ENCODE measurements at places on chromosomes 2 and 18.

GRCh38 chr2:64609942-64610281 lies 43.8 kb downstream of the SERTAD2 start:
- no peak for DNase-seq

GRCh38 chr2:27471961-27472360 lies 17.6 kb downstream of the IFT172 start:
- DNase-seq: no peak

DNA sequence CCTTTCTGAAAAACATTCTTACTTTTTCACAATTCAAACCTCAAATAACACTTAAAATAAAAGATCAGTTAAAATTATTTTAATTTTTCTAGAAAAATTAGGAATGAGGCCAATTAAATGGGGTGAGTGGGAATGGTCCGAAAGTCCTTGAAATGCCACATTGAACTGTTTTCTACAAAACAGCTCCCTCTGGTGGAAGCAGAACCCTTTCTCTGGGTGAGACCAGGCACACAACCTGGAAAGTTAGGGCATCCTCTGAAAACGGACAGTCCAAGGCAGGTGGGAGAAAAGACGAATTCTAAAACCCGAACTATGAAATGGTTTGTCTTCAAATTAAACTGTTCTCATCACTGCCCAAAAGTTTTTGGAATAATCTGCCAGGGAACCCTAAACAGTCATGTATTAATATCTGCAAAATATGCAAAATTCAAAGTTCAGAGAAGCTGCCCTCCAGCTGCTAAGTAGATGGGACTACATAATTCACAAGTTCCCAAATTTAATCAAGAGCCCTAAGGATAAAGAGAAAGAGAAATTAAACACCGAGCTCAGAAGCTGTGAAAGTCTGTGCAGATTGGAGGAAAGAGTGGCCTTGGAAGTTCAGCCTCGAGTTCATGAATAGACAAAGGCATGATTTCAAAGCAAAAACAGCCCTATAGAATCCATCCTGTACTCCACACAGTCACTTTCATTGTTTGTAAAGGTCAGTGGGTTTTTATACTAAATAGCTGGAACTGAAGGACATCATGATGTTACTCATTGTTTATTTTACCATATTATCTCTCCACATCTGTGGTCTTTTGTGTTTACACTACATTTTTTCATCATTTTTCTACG lies 108.3 kb downstream of the PIEZO2 start:
- DNase-seq: no peak

- DNase-seq: no peak
These were observed 2.7 kb downstream of the LAPTM4A start for GRCh38 chr2:20048488-20049448.

GRCh38 chr2:241489733-241490680 lies 18.4 kb downstream of the STK25 start:
- no peak for DNase-seq

DNA sequence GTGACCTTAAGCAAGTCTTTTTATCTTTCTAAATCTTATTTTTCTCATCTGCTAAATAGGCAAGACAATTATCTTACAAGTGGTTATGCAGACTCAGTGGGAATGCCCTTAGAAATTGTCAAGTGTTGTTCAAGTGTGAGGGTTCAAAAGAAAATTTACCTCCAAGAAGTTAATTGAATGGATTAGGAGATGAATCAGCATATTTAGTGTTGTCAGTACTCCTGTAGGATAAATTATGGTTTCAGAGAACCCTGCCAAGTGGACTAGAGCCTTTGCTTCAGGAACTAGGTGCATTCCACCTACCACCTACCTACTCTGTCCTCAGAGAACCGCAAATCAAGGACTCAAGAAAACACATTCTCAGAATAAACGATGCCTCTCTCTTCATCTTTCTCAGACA lies 69.8 kb upstream of the KCTD1 start:
- DNase-seq: no peak

DNA sequence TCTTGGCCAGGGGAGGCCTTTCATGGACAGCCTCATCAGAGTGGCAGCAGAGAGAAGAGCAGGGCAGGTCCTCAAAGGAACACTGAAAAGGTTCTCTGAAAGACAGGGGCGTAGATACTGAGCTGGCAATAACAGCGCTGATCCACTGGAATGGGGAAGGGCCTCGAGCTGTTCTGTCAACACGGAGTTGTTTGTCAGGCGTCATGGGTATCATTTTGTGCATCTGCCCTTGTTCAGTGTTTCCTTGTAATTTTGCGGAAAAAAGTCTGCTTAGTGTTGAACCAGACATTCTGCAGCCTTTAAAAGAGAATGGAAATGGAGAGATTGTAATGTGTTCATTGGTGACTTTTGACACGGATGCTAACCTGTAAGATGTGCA lies 21.5 kb downstream of the AGAP1 start:
- DNase-seq: no peak

DNA sequence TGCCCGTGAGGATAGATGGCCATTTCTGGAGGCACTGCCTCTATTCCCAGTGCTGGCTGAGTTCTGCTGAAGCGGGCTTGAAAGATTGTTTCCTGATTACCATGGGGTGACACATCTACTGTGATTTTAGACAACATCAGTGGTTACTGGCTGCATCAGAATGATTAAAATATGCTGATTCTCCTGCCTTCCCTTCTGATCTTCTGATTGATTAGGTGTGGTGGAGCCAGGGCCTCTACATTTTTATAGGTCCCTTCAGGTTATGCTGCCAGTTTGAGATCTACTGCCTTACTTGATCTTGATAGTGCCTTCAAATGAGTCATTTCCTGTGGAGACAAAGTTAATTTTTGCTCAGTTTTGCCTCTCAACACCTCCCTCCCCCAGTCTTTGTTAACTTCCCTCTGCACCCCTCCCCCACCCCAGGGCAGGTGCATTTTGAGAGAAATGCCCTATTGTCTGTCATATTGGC lies 31.6 kb upstream of the SNORC start:
- DNase-seq: peak; percentile 47

DNA sequence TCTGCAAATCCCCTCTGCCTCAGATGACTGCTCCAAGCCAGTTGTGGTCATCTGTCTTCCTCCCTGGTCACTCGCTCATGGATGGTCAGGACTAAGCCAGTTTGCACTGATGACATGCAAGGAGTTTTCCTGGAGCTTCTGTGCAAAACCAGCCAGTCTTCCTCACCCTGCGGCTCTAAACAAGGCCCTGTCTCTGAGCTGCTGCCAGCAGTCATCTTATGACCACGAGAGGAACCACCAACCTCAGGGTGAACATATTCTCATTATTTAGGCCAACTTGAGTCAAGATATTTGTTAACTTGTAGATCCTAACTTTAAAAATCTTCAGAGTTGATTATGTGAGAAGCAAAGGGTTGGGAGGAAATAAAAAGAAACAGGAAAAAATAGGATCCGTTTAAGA lies 119.9 kb upstream of the CAB39 start:
- no peak for DNase-seq

DNA sequence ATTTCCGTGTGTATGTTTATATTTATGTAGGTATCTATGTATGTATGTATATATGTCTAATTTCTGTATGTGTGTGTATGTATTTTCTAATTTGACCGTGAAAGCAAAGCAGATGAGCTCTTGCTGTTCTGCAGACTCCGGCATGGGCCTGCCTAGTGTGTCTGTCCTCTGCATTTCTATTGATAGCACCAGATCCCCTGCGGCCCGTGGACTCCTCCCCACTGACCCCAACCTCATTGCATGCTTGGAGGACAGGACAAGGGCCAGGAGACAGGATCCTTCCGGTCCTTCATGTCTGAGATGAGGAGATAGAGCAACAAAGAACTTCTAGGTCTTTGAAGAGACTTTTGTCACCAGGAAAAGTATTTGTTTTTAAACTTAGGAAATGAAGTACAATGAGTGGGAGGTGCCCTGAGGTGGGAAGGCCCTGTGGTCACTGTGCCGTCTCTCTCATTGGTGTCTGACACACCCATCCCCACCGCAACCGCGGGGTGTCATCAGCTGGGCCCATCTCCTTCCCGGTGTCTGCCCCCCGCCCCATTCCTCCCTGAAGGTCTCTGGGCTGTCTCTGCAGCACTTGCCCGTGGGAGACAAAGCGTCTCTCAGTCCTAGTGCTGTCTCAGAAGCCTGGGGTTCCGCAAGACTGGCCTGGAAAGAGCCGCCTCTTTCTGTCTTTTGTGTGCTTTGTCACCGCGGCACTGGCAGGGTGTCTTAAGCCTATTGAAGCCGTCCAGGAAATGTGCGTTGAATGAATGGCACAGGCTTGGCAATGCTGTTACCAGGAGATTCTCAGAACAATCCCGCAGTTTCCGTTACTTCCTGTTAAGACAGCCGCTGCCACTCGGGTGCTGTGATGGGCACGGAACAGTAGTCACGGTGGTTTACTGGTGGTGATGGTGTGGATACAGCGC lies 216.4 kb downstream of the AGAP1 start:
- no peak for DNase-seq

DNA sequence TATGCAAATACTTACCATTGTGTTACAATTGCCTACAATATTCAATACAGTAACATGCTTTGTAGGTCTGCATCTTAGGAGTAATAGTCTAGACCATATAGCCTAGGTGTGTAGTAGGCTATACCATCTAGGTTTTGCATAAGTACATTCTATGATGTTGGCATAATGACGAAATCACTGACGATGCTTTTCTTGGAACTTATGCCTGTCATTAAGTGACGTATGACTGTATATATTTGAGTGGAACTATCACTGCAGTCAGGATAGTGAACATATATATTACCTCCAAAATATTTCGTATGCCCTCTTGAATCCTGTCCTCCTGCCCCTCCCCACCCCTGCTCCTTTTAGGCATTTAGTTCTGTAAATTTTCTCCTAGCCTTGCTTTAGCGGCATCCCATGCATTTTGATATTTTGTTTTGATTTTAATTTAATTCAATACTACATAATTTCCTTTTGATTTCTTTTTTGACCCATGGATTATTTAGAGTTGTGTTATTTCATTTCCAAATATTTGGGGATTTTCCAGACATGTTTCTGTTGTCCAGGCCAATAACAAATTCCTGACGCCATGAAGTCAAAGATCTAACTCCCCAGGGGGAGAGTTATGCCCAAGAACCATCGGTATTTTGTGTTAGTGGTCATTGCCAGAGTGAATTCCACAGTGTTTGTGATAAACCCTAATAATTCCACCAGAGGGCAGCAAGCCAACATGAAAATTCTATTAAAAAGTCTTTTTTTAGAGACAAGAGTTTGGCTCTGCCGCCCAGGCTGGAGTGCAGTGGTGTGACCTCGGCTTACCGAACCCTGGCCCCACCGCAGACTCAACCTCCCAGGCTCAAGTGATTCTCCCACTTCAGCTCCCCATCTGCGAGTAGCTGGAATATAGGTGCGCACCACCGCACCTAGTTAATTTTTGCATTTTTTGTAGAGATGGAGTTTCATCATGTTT lies 24.2 kb upstream of the CASP8 start:
- DNase-seq: peak; percentile 52

DNA sequence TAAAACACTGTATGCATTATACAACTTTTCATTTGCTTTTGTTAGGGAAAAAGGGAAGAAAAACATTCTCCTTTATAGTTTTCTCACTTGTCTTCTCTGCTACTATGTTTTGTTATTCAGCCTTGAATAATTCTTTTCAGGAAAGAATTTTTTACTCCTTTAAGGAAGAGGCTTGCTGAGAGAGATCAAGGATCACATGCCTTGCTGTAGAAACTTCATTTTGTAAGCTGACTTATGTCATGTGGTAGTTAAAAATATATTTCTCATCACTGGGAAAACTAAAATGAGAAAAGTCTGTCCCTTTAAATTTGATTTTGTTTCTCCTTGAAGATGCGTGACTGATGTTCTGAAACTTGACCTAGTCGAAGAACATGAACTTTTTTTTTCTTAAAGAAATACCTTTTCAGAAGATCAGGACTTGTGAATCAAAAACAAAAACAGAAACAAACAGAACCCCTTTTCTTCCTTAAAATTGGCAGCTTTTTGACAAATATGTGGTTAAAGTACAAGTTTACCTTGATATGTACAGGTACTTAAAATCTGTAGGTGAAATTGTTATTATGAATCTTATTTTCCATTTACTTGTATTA lies 145.1 kb downstream of the COMMD1 start:
- DNase-seq: no peak

- DNase-seq: no peak
These were observed 232.4 kb downstream of the CALCRL start for GRCh38 chr2:187215532-187216240.

GRCh38 chr18:22286585-22286984 lies 117.2 kb downstream of the GATA6 start:
- no peak for DNase-seq

Measured in stimulated activated naive CD8-positive, alpha-beta T cell treated with anti-CD3 and anti-CD28 coated beads, Interleukin-15, amount 100 ng/mL, for 72 hours (primary cell).